ENCODE measurements at places on chromosomes 3 and 15.
A peak's percentile ranks its signal among the peaks of the same experiment; 100 is the strongest.

- peak; percentile 11 for DNase-seq
These were observed 176.5 kb upstream of the PFN2 start for GRCh38 chr3:150146991-150147761.

DNA sequence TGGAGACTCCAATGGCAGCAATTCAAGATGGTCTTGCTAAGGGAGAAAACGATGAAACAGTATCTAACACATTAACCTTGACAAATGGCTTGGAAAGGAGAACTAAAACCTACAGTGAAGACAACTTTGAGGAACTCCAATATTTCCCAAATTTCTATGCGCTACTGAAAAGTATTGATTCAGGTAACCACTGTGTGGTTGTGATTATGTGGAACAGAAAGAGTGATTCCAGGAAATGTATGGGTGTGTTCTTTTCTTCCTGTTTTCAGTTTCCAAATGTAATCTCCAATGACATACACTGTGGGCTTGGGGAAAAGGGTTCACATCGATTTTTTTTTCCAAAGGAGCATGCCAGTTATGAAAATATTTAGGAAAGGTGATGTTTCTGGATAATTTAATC is 10.9 kb downstream of the SCG3 start:
- no peak for DNase-seq

- no peak for DNase-seq
These were observed 71.3 kb downstream of the RAB11A start for GRCh38 chr15:65940618-65940909.

DNA sequence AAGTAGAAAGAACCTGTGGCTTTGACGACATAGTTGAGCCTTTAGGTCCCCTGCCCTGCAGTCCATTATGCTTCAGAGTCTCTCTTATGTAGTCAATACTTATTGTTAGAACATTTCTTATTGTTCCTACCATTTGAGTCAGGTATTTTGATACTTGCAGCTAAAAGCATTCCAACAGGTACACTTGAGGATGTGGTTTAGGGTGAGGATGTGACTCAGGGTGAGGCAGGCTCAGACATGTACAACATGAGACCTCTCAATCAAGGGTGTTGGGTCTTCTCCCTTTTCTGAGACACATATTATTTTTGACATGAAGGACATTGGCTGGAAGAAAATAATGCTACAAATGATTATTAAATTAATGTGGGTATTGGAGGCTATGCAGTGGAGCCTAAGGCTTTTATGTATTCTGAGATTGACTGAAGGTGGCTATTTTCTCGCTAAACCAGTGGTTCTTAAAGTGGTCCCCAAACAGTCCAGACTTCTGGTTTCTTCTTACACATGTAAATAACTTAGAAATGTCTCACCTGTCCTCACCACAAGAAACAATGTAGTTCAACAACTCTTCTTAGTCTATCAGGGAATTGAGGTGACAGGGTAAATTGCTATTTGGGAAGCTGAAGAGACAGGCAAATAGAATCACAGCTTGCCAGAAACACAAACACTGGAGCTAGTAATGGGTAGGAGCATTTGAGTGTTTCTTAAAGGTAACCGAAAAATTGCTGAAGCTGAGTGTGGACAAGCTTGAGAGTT is 135.5 kb upstream of the ZPLD1 start:
- DNase-seq: peak; percentile 4

GRCh38 chr3:197793247-197793646 is 2.2 kb downstream of the LRCH3 start:
- peak; percentile 60 for DNase-seq

- DNase-seq: no peak
These were observed 77.6 kb upstream of the HRH1 start for GRCh38 chr3:11076711-11077110.

DNA sequence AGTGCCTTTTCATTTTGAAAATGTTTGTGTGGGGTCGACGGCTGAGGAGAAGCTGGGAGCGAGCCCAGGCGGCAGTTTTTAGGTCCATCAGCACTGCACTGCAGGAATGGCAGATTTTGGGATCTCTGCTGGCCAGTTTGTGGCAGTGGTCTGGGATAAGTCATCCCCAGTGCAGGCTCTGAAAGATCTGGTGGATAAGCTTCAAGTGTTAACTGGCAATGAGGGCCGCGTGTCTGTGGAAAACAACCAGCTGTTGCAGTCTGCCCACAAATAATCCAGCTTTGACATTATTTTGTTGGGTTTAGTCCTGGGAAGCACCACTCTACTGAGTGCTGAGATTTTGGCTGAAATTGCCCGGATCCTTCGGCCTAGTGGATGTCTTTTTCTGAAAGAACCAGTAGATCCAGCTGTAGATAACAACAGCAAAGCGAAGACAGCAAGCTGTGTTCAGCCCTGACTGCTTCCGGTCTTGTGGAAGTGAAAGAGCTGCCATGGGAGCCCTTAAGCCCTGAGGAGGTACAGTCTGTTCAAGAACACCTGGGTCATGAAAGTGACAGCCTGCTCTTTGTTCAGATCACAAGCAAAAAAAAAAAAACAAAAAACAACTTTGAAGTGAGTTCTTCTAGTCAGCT is 13.1 kb upstream of the ANP32A start:
- DNase-seq: no peak

DNA sequence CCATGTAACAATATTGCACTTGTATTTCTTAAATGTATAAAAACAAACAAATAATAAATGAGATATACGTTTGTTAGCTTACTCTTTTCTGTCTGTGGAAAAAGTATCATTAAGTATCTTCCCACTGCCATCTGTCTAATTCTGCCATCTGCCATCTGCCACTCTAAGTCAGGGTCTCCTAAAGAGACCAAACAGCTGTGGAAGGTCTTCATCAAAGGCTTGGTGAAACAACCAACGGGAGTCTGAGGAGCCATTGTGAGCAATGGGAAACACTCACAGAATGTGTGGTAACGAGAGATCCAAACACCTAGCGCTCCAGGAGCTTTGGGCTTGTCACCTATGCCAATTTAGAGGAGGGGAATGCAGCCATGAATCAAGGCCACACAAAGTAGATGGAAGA is 28.7 kb upstream of the PFN2 start:
- no peak for DNase-seq

DNA sequence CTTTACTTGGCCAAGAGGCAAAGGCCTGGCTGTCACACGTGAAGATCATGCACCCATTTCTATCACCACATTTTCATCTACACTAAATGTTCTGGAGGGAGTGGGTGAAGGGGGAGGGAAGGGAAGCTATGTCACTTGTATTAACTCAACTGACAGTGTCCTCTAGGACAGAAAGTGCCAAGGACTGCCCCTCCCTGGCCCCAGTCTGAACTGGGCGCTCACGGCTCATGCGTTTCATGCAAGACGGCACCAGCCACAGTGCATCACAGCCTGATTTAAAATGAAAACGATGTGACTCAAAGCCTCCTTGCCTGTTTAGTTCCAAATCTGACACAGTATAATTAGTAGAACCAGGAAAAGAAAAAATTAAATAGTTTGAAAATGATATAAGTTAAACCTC is 20.8 kb upstream of the RAD18 start:
- no peak for DNase-seq

- DNase-seq: no peak
These were observed 11.9 kb upstream of the C3orf38 start for GRCh38 chr3:88137836-88138235.

- no peak for DNase-seq
These were observed 279.7 kb downstream of the LPP start for GRCh38 chr3:188433521-188434150.

DNA sequence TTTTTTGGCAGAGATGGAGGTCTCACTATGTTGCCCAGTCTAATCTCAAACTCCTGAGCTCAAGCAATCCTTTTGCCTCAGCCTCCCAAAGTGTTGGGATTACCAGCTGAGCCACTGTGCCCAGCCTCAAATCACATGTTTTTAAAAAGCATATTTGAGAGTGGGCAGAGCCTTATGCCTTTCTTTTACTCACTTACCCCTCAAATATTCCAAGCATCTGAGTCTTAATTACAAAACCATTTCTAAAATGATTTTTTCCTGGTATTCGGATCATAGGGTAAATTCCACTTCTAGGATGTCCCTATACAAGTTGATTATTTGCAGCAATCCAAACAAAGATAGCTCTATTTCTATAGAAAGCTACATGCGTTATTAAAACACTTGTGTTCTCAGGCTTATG is 106.1 kb downstream of the RFTN1 start:
- DNase-seq: no peak

DNA sequence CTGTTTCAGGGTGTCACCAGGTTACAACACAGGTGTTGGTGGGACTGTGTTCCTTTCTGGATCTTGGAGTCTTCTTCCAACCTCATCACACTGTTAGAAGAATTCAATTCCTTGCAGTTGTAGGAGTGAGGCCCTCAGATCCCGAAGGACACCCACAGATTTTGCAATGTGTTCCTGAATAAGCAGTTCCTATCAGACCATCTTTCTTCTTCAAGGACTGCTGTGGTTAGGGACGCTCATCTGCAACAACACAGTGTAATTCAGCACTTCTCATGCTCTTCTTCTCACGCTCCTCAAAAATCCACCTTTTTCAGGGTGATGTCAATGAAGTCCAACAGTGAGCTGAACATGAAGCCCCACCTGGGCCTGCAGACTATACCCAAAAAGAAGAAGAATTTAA is 18.8 kb downstream of the TM2D3 start:
- no peak for DNase-seq

GRCh38 chr3:157832588-157832987 is 273.6 kb downstream of the SHOX2 start:
- no peak for DNase-seq

DNA sequence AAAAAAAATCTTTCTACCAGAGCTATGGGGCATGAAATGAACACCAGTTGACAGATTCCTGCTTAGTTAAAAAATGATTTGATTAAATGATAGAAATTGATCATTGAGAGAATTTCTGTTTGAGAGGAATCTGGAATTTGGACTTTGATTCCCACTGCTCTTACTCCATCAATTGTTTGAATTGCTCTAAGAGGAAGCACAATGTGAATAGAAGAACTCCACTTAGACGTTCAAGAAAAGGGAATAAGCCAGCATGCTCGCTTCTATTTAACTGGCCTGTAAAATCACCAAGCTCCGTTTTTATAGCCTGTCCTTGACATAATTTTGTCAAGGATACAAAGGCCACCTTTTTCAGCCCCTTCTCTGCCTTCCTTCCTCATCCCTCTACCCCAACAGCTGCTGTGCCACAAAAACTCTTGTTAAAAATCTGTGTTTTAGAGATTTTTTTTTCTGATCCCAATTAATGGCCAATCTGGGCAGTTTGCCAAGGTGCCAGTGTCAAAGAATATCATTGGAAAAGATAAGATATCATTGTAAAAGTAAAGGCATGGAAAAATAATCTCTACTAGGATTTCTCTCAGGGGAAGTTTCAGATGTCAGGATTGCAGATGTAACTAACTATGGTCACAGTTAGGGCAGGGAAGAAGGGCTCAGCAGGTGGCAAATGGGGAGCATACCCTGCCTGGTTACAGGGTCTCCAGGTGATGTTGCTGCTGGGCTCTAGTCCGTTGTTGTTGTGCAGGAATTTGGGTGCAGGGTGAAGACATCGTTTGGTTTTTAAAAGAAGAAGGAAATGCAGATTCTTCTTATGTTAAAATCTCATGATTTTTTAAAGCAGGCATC is 301.8 kb upstream of the PDZRN3 start:
- DNase-seq: no peak

DNA sequence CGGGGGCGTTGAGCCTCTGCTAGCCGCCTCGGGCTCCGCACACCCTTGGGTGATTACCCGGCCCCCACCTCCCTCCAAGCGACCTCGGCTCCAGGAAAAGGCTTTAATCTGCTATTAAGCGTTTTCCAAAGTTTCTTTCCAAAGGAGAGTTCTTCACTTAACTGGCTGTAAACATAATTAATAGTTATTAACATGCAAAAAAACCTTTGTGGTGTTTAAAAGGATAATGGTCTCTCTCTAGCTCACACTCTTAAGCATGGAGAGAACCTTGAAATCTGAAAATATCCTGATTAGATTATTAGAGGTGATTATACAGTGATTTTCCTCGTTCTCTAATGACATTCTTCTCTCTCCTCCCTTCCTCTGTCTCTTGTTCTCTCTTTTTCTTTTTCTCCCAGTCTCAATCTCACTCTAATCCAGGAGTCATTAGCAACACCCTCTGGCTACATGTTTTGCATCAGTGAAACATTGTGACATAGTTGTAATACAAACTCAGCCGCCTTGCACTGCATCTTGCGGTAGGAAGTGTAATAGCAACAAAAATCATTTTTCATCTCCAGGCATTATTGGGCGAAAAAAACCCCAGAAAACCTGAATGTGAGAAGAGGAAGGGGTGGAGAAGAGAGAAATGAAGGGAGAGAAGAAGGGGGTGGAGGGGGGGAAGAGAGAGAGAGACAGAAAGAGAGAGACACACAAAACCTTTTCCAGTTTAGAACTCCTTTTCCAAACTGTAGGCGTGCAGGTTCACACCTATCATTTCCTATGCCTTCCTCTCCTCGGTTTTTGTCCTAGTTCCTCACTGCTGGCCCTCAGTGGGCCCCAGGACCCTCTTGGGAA is 24.4 kb downstream of the NR2F2 start:
- DNase-seq: no peak

DNA sequence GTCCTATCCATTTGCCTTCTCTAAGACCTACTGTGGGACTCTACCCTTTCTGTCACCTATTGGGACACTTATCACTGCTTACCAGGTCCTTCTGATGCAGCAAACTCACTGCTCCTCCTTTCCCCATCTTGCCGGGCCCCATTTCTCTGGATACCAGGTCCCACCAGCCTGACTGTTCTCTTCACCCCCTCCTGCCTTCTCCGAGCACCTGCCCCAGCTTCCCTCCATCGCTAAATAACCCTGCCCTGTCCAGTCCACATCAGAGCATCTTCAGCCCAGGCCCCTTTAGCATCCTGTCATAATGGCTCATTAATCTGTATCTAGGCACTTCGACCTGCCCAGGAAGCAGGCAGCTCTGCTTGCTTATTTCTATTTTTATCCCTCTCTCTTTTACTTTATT is 74.7 kb downstream of the CRYGS start:
- DNase-seq: no peak

- DNase-seq: no peak
These were observed 26.4 kb upstream of the ATP8B4 start for GRCh38 chr15:50145451-50145872.

DNA sequence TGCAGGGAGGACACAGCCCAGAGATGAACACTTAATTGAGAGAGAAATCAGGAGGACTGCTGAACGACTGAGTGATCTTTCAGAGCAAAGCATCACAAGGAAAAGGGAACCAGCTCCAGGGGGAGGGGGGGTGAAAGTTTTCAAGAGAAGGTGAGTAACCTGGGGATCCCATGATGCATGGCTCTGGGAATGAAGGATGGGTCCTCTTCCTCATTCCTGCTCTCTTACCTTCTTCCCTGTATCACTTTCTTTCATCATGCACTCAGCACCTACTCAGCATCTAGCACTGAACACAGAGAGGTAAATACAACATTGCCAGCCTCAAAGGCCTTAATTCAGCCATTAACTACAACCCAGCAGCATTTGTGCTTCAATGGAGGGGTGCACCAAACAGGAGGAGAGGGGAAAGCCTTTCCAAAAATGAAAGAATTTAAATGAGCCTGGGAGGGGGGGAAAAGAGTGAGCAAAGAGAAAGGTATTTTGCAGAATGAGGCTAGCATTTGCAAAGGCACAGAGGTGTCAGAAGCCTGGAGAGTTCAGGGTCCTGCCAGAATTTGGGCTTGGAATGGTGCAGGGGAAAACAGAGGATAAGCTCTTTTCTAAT is 427.4 kb downstream of the FOXP1 start:
- DNase-seq: no peak
